ENCODE measurements at places on chromosomes 2 and 18.

GRCh38 chr18:74146756-74147155 lies 878 bp downstream of the FBXO15 start:
- no peak for DNase-seq

GRCh38 chr18:36309436-36310391 lies 12.2 kb downstream of the FHOD3 start:
- no peak for DNase-seq

DNA sequence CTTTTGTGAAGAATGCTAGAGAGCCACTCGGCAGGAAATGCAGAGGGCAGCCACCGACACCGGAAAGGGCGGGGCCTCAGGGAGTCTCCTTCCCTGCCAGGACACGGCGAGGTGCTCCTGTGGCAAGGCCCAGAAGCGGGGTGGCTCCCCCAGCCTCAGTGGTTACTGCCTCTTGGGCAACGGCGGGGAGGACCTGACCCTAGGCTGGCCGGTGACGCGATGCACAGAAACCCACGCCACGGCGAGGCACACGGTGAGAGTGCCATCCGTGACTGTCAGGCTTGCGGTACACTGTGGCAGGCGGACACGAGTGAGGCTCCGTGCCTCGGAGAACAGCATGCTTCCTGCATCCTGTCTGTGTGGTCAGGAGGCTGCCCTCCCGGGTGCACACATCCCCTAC lies 47.8 kb downstream of the ZAP70 start:
- DNase-seq = no peak

- no peak for DNase-seq
Measured at GRCh38 chr18:8188184-8188583, 421.1 kb upstream of the RAB12 start.

- DNase-seq = no peak
Measured at GRCh38 chr2:218394298-218395089, 5.2 kb upstream of the CTDSP1 start.

GRCh38 chr2:128423788-128424165 lies 105.1 kb upstream of the HS6ST1 start:
- no peak for DNase-seq

- no peak for DNase-seq
Measured at GRCh38 chr2:75506101-75506697, 54.5 kb downstream of the EVA1A start.

- no peak for DNase-seq
Measured at GRCh38 chr2:187541086-187542085, 12.8 kb downstream of the TFPI start.

DNA sequence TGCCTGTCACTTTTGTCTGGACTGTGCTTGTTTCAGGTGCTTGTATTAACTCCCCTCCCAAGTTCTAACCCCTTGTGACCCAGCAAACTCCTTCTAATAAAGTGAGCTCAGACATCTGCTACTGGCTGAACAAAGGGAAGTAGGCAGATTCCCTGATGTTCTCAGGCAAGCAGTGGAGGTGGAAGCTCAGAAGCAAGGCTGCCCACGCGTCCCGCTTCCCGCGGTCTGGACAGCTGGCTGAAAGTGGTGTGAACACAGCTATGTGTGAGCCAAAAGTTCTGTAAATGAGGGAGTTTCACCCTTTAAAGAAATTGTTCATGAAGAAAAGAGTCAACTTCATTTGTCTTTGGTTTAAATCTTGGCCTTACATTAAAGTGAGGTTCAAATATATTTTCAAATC lies 40.0 kb downstream of the NAPG start:
- no peak for DNase-seq

DNA sequence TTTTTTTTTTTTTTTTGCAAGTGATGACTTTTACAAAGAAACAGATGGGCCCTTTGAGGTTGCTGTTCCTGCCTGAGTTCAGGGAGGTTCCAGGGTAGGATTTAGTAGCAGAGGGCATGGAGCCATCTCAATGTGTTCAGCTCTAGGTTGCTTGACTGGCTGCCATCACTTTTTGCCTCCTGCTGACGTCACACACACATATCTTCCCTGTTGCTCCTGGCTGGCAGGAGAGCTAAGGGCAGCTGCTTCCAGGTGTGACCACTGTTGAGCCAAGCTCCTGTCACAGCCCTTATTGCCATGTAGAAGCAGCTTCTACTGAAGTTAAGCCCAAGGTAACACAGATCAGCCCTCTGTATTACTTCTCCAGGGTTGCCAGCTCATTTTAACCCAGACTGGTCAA lies 394.2 kb upstream of the SPRED2 start:
- no peak for DNase-seq

DNA sequence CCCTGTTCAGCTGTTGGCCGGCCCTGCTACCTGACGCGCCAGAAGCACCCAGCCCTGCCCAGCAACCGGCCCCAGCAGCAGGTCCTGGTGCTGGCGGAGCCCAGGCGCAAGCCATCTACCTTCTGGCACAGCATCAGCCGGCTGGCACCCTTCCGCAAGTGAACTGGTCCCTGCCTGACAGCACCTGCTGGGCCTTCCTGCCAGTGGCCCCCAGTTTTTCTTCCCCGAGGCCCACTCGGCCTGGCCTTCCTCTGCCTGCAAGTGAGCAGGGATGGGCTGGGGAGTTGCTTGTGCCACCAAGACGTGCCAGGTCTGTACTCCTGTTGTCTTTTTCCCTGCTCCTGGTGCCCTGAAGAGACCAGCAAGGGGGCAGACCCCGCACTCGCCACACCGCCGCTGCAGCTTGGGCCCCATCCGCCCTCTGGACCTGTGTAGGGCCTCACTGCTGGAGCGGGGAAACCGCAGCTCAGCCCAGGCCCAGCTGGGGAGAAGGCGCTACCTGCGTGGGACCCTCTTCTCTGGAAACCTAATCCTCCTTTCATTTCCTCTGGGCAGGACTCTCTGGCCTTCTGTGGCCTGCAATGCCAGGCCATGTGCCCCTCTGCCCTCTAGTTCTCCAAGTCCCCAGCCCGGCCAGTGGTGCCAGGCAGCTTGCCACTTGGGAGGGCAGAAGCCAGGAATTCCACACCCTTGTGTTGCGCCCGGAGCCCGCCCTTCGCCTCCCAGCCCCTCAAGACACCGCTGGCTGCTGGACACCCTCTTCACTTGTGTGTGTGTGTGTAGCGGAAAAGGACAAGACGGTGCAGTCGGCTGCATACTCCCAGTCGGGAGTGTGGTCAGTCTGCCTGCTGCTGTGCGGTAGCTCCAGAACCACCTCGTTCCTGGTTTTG lies 47.0 kb downstream of the FAM168B start:
- no peak for DNase-seq

DNA sequence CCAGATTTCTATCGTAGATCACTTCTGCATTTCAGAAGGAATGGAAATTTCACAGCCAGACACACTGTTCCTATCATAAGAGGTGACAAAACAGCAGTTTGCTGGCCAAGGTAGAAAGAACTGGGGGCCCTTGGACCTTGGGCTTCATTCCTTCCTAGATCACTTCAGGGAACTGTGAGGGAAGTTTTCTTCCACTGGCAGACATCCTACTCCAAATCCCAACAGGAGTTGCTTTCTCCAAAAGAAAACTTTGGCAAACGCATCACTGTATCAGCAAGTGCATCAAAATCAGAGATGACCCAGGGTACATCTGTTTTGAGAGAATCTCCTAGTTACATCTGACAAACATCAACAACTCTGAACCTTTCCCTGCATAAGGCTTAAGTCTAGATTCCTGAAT lies 348.4 kb upstream of the KLHL29 start:
- DNase-seq = no peak

- DNase-seq = no peak
Measured at GRCh38 chr2:221601376-221601775, 29.3 kb upstream of the EPHA4 start.

GRCh38 chr2:218392891-218393462 lies 6.7 kb upstream of the CTDSP1 start:
- no peak for DNase-seq

- no peak for DNase-seq
Measured at GRCh38 chr2:101153787-101154186, 2.6 kb upstream of the TBC1D8 start.

DNA sequence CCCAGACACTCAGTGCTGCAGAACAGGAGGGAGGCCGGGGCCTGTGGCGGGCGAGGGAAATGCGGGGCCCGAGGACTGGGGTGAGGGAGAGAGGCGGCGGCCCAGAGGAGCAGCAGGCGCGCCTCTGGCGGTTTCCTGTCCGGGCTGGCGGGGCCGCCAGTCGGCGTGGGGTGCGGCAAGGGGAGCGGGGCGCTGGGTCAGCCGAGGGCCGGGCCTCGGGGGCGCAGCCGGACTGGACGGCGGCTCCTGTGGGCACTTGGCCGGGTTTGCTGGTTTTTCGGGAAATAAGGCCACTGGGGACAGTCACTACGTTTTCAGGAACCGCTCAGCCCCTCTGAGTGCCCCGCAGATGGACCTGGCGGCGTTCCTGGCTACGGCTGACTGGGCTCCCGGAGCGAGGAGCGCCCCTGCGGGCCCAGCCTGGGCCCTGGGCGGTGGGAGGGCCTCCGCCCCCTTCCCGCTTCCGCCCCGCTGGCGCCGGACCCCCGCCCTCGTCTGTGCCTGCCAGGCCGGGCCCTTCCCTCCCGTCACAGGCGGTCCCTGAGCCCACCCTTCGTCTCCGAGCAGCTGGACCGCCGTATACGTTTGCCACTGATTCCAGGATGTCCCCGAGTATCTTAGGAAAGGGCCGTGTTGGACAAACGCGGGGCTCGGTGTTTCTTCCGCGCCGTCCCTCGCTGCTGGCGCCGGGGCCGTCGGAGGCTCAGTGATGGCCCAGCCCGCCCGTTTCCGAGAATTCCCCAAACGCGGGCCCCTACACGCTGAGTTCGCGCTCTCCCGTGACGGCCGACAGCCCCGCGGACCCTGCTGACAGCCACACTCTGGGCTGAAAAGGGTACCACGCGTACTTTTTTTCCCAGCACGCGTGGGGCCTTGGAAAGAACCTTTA lies 84.6 kb downstream of the FAM210A start:
- DNase-seq = no peak

GRCh38 chr18:58303363-58303762 lies 259.3 kb downstream of the NEDD4L start:
- DNase-seq = no peak

DNA sequence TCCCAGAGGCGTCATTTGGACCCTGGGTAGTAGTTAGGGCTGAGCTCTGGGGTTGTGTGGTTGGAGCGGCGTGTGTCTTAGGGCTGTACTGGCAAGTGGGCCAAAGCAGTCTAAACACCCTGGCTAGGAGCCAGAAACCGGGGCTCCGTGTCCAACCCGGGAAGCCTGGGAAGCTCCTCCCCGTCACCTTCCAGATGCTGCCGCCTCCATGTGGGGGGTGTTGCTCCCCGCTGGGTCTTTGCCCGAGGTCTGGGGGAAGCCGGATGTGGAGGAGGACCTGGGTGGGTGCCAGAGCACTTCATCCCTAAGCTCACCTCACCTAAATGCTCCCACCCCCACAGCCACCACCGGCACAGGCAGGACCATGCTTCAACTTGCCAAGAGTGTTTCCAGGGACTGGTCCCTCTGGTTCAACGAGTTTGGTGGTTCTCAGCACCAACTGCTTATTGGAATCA lies 25.4 kb downstream of the TET3 start:
- no peak for DNase-seq

DNA sequence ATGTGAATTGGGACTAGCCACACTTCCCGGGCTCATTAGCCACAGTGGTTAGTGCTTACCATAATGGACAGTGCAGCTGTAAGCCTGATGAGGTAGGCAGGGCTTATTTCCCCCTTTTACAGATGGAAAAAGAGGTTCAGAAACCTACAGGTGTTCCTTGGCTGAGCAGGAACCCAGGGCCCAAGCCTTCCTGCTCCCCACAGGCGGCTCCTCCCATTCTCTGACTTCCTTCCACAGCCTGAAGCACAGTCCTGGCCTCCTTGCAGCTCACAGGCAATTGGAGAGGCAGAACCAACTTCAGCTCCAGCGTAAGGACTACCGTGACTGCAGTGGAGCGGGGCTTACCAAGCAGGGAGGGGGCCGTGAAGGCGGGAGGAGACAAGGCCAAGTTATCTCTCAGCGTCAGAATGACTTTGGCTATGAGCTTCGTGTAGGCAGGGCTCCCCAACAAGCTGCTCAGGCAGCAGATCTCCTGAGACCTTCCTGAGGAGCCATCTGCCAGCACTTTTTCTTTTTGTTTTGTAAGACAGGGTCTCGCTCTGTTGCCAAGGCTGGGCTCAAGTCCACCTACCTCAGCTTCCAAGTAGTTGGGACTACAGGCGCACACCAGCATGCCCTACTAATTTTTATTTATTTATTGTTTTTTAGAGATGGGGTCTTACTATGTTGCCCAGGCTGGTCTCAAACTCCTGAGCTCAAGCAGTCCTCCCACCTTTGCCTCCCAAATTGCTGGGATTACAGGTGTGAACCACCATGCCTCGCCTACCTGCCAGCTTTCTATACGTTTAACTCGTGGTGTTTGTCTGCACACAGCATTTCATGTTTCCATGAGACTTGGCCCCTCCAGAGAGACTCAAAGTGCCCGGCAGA lies 34.2 kb upstream of the NT5DC4 start:
- DNase-seq = no peak

DNA sequence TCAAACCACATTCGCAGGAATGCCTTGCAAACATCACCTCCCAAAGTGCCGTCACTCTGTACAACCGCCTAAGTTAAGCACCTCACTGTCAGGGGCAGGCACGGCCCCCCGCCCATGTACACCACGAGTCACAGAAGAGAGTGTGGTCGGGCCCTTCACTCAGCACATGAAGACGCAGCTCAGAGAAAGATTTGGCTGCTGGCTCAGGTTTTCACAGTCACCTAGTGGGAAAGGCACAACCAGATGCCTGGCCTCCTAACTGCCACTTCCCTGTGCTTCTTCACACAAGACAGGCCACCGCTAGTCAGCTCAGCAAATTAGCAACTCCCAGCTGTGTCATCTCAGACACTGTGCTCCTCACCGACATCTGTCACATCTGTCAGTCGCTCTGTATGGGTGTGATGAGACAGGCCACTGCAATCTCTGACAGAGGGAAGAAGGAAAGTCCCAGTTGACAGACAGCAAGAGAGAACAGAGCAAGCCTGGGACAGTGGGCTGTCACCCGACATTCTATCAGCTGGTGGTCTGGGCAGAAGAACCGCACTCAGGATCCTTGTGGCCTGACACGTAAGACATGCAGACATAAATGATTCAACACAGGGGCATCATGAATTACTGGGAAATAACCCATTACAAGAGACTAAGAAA lies 60.8 kb downstream of the CRACDL start:
- no peak for DNase-seq

All from NCI-H187 treated with DMSO at 0.1 percent for 48 hours (cell line).